NCI-H2107 (cell line): ENCODE measurements at places on chromosomes 3 and 15.

DNA sequence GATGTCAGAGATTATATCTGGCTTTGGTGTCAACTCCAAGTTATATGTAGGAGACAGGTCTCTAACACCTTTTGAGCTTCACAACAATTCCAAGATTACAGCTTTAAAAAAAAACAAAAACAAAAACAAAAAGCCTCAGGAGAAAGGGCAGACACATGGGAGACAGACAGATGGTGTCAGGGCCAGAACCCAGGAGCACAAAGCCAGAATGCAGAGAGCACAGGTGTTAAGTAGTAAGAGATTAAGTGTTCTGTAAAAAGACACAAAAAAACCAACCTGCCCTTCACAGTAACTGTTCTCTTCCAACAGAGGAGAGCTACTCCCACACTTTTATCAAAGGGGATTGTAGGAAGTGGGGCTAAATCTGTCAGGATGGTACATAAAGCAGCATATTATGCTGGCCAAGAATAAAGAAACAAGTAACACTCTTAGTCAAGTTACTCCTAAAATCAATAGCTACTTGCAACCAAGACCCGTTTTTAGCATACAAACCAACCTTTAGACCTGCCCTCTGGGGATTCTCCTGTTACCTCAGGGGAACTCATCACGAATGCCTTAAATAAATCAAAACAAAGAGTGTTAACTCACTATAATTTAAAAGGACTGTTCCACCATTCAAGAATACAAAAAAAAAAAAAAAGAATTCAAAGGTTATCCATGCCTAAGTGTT lies 5.9 kb downstream of the CPEB1 start:
- DNase-seq = no peak

DNA sequence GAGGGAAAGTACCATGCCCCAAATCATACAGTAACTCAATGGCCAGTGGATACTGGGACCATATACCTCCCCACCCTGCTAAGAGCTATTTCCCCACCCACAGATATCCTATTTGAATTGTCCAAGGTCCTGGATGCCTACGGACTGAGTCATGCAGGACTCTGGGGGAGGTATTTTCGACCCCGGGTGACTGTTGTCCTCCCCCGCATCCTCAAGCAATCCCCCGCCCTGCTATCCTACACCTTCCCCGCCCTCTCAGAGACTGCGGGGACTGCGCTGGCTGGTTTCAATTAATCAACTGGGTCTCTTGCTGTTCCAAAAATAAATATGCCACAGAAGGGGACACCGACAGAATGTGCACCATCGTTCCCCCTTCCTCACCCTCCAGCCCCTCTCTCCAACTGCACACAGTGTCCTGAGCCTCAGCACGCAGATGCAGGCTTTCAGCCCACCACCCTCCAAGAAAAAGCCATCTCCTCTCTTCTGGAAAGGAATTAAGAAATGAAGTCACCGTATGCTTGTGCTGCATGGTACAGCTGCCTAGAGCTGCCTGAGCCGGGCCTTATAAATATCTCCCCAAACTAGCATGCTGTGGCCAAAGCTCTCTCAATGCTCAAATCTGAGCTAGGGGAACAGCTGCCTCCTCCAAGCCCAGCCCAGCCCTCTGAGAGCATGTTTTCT lies 8.1 kb downstream of the CAV3 start:
- no peak for DNase-seq

DNA sequence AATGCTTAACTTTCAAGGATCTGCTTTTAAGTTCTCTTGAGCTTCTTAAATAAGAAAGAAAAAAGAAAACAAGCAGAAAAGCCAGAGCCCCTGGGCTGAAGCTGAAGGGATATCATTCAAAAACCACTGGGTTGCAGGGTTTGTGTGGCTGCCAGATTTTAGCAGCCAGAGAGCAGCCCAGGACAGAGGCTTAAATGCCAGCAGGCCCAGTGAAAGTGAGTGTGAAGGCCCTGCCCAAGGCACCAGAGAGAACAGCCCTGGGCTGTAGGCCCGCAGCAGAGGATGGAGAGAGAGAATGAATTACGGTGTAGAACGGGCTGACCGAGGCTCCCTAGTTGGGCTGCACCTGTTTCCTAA lies 106.3 kb upstream of the BOC start:
- DNase-seq = no peak

GRCh38 chr3:88410259-88410658 lies 260.5 kb downstream of the C3orf38 start:
- DNase-seq = no peak

DNA sequence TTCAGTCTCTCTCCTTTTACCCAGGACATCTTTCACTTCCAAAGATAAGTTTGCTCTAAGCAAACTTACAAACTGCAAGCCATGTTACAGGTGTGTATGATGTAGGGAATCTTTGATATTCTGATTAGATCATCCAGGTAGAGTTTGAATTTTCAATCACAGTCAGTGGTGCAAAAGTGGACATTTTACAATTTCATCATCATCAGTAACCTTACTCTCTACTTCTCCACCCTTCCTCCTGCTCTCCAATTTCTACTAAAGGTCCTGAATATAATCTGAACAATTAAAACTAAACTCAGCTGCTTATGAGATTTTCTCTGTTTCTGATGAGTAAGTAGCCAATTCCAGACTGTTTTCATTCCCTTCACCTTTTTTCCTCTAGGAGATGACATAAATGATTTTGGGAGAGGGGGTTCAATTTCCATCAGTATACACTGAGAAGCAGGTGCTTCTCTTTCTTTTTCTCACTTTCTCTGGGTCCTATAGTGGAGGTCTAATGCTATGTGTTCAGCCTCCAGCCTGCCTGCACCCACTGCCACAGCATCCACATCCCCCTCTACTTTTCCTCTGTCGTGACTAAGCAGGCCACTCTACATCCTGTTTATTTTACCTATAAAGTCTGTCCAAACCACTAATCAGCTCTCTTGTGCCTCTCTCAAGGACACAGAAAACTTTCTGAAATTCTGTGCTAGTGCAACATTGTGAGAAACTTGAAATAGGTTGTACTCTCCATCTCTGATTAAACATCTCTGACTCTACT lies 27.6 kb downstream of the SUCNR1 start:
- DNase-seq = no peak

DNA sequence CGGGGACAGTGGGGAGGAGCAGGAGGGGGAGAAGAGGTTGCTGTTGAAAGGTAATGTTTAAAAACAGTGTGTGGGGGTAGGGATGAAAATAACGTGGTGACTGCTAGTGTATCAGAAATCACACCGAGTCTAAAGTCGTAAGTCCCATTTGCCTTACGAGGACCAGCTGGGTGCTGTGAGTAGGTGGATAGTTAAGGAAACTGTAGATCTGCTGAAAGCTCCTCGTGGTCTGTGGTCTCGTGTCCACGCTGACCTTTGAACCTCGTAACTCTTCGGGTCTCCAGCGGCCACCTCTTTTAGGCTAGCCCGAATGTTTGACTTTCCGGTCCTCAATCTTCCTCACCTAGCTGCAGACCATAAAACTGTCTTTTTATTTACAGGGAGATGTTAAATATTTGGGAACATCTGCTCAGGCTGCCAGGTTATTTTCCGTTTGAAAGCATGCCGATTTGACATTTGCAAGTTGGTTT lies 29.3 kb upstream of the ST3GAL6 start:
- DNase-seq = no peak
